CD4-positive, alpha-beta T cell treated with Interleukin-2 at 100 ng/mL for 4 hours (primary cell): ENCODE measurements at places on chromosomes 12 and 14.

GRCh38 chr14:52661314-52661713 lies 34.0 kb downstream of the ERO1A start:
- DNase-seq, result no peak

- no peak for DNase-seq
Observed at GRCh38 chr12:1503281-1503711, 91.1 kb downstream of the FBXL14 start.

GRCh38 chr14:52350445-52350844 lies 36.3 kb downstream of the PTGER2 start:
- DNase-seq, result no peak

DNA sequence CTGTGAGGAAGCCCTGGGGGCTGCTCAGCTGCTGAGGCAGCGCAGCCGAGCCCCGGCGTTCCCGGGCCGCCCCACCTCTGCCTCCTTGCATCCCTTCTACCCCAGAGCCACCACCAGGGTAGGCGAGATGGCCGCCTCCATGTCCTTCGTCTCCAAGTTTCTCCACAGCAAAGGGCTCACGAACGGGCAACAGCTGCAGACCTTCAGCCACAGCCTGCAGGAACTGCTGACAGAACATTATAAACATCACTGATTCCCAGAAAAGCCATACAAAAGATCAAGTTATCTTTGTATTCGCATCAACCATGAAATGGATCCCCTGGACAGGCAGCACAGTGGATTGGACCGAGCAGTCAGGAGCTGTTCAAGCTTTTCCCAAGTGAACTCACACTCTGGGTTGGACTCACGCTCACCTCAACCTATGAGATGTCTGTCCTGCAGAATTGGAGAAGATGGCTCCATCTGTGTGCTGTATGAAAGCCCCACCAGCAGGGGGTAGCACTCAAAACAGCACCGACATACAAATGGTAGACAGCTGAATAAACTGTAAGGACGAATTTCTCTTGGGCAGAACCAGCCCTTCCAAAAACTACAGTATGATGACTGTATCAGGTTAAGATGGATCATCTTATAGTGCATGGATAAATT lies 19.4 kb upstream of the A2M start:
- DNase-seq, result no peak

DNA sequence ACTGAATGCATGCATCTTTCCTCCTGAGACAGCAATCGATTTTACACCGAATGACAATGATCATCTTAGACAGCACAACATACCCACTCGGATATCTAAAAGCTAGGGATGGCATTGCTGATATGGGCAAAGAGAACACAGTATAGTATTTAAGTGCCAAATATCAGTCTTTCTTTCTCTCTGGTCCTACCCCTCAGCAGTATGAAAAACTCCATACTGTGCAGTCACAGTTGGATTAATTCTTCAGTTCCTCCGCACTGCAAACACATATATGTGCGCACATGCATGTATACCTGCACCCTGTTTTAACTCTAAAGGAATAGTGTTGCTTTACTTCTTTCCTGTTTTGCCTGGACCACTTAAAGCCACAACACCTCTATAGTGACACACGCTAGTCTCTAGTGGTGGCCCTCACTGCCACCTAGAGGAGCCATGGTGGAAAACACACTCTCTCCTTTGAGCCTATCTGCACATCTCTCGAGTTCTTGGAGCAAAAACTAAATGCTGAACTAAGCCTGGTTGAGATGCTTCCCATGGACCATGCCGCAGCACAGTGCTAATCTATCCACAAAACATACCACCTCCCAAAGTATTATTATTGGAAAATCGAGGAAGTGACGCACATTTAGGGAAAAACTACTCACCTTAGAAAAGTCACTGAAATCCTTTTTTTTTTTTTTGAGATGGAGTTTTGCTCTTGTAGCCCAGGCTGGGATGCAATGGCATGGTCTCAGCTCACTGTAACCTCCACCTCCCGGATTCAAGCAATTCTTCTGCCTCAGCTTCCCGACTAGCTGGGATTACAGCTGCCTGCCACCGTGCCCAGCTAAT lies 11.9 kb downstream of the TMEM52B start:
- peak; percentile 69 for DNase-seq

DNA sequence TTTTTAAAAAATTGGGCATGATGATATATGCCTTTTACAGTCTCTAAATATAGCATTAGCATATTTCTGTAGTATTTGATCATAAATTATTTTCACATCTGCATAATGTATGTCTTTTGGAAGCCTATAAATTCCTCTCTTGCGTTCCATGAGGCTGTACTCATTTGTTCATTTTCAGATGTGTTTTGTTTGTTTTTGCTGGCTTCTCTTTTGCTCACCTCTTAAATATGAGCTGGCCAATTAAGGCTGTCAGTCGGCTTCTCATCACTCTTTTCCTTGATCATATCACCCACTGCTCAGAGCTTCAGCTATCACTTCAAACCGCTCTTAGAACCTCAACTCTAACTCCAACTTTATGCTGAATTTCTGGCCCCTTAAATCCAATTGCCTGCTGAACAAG lies 6.6 kb downstream of the TMEM263 start:
- DNase-seq, result no peak

DNA sequence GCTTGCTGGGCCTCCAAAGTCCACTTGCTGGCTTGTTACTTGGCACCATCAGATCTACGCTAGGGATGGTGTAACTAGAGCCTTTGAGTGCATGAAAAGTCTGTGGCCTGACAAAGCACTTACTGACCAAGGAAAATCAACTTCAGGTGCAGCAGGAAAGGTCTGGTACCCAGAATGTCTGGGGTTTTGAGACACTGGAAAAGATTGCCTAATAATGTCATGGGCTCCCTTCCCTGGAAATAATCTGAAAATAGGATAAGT lies 106.7 kb downstream of the ZFP36L1 start:
- no peak for DNase-seq

GRCh38 chr14:93956514-93957332 lies 19.6 kb downstream of the ASB2 start:
- DNase-seq, result no peak

DNA sequence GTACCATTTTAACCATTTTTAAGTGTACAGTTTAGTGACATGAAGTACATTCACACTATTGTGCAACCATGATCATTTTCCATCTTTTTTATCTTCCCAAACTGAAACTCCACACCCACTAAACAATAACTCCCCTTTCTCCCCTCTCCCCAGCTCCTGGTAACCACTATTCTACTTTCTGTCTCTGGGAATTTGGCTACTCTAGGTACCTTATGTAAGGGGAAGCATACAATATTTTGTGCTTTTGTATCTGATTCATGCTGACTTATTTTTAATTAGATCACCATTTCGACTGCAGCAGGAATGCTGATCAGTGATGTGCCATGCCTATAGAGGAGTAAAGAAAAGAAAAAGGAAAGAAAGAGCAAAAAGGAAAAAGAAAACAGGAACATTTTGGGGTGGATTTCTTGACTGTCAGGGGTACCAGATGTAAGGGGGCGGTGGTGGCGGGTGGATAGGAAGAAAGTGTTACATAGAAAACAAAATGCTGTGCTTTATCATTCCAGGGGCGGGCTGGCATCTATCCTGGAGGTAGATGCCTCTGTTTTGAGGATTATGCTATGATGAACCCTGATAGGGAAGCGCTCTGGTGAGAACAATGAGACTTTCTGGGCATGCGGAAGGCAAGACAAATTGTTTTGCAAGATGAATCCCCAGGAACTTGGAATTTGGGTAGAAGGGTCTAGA lies 45.2 kb upstream of the CTDSP2 start:
- DNase-seq, result no peak

- no peak for DNase-seq
Observed at GRCh38 chr12:97464385-97465321, 2.0 kb downstream of the RMST start.

DNA sequence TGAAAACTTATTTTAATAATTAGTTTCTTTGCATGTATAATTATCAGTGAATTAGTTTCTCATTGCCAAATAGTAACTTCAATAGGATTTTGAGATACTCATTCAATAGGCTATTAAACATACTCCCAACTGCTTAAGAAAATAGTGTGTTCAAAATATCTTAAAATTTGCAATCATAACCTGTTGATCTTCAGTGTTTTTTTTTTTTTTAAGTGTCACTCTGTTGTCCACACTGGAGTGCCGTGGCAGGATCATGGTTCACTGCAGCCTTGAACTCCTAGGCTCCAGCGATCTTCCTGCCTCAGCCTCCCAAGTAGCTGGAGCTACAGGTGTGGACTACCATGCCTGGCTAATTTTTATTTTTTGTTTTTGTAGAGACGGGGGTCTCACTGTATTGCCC lies 1.5 kb upstream of the YARS2 start:
- DNase-seq, result no peak

DNA sequence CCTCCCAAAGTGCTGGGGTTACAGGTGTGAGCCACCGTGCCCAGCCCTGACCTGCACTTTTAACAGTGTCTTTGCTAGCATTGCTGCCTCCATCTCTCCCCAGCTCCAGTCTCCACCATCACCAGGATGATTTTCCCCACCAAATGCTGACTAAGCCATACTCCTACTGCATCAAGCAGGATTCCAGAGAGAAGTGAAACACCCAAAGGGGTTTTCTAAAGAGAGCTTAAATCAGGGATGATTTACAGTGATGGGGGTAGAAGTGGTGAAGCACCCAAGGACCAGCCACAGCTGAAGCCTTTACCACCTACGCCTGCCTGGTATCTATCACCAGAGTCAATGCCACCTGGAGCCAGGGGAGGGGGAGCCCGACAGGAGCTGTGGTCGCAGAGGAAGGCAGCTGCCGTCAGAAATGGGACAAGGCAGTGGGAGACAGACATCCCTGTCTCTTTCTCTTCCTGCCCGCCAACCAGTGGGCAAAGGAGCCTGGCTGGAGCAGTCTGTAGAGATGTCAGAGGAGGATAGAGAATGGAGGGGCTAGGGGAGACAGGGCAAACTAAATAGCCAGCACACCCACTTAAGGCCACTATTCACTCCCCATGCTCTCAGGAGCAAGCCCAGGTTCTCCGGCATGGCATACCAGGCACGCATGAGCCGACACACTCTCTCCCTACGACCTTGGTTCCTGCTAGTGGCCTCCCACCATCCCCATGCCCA lies 22.4 kb upstream of the CD9 start:
- DNase-seq, result no peak

- DNase-seq, result no peak
Observed at GRCh38 chr12:28054583-28054982, 82.0 kb upstream of the PTHLH start.

- DNase-seq, result no peak
Observed at GRCh38 chr12:96493106-96493505, 3.7 kb downstream of the CFAP54 start.

DNA sequence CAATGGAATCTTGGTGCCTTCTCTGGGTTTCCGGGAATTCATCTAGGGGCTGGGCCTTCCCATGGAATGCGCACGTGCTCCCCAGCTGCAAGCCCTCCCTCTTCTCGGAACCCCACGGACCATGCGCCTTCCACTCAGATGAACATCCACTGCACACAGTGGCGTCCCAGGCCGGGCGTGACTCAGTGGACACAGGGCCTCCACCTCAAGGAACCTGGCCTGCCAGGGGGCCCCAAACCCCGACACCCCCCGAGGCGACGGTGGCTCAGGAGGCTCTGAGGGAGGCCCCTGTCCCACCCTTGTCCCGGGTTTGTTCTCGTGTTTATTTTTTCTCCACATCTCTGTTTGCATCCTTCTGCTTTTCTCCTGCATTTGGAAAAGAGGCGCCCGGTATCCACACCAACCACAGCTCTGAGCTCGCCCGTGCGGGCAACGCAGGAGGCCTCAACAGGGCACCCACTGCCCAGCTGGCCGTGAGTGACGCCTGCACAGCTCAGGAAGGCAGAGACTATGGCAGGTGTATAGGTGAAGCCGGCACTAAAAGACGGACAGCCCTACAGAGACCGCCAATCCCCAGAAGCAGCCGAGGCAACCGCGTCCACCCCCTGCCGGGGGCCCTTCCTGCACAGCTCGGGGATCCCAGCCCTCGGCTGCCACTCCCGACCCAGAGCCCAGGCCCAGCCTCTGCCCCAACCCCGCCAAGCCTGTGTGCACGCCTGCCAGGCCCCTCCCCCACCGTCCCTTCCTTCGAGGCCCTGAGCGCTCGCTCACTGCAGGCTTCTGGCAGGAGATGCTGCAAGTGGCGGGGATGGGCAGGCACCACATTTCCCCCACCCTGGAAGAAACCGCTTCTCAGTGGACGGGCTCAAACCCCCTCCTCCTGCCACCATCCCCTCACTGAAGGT lies 23.8 kb upstream of the GALNT9 start:
- no peak for DNase-seq

- peak; percentile 36 for DNase-seq
Observed at GRCh38 chr12:22631863-22632463, 7.0 kb downstream of the ETNK1 start.

DNA sequence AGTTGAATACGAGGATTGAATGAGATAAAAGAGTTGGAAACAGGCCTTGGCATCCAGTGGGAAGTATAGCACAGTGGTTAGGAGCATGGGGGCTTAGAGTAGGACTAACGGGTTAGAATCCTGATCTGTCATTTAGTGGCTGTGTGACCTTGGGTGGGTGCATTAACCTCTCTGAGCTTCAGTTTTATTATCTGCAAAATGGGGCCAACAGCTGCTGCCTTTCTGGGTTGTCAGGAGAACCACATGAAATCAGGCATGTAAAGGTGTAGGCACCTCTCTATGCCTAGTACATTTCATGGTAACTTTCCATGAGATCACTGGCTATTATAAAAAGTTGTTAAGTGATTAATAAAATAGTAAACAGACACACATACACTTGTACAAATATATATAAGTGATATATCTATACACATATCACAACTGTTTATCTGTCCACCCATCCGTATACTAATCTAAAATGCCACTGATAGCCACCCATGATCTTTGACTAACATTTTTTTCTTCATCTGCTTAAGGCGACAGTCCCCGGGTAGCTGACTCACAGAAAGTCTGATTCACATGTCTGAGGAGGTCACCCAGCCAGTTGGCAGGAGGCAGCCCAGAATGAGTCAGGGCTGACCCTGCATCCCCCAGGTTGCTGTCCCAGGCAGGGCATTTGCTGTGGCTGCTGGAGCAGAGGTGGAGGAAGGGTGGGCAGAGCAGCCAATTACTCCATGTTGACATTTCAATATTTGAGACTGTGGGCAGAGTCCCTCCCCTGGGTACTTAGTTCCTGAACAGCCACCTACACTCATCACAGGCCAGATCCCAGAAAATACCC lies 125.6 kb upstream of the NOS1 start:
- no peak for DNase-seq

GRCh38 chr12:82097438-82097837 lies 260.7 kb downstream of the CCDC59 start:
- DNase-seq, result no peak

- DNase-seq, result peak; percentile 62
Observed at GRCh38 chr14:106459971-106460730, 933.8 kb downstream of the TMEM121 start.

DNA sequence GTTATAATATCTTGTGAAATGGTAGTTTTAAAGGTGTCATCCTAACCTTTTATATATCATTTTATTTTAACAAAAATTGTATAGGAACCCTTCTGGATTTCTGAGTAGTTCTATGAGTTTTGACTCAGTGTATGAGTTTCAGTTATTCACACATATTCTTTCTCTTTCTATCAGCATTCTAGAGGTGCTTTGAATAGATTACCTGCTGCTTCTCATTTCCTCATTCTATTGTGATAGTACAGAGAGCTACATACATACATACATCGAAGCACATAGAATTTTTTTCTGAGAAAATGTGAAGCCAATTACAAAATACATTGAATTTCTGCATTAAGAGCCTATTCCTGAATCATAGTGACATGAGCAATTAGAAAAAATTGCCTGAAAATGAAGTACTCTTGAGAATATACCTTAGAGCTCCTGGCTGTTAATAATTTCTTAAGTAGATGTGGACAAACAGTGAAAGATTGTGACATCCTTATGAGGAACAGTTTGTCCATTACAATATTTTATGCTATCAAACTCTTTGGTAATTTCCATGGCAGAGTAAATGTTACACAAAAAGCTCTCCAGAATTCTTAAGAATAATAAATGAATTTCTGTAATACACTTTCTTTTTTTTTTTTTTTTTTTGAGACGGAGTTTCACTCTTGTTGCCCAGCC lies 556.6 kb downstream of the TRHDE start:
- DNase-seq, result no peak
